Endodermal cell (in vitro differentiated cells): ENCODE measurements at places on chromosomes 3 and 15.
A peak's percentile ranks its signal among the peaks of the same experiment; 100 is the strongest.

- DNase-seq = no peak
These were observed 1074.8 kb upstream of the ALCAM start for GRCh38 chr3:104291878-104292277.

- DNase-seq = no peak
These were observed 458.5 kb upstream of the ARRDC4 start for GRCh38 chr15:97502038-97502437.

GRCh38 chr3:189286188-189286587 lies 114.4 kb downstream of the TPRG1 start:
- no peak for DNase-seq

- DNase-seq = no peak
These were observed 29.5 kb downstream of the GALNT15 start for GRCh38 chr3:16203671-16204629.

GRCh38 chr15:101001796-101002195 lies 82.6 kb downstream of the LRRK1 start:
- no peak for DNase-seq

DNA sequence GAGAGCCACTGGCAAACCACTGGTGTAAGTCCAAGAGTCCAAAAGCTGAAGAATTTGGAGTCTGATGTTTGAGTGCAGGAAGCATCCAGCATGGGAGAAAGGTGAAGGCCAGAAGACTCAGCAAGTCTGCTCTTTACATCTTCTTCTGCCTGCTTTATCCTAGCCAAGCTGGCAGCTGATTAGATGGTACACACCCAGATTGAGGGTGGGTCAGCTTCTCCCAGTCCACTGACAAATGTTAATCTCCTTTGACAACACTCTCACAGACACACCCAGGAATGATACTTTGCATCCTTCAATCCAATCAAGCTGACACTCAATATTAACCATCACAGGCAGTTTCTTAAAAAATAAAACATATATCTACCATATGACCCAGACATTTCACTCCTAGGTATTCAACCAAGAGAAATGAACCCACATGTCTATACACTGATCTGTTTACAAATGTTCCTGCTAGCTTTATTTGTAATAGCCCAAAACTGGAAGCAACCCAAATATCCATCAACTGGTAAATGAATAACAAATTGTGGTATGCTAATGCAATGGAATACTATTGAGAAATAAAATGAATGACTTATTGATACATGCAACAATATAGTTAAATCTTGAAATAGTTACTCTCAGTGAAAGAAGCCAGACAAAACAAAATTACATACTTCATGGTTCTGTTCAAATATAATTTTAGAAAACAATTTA lies 373.8 kb downstream of the ZNF385D start:
- peak; percentile 41 for DNase-seq

- peak; percentile 76 for DNase-seq
These were observed 3.7 kb downstream of the ISL2 start for GRCh38 chr15:76340198-76340802.

DNA sequence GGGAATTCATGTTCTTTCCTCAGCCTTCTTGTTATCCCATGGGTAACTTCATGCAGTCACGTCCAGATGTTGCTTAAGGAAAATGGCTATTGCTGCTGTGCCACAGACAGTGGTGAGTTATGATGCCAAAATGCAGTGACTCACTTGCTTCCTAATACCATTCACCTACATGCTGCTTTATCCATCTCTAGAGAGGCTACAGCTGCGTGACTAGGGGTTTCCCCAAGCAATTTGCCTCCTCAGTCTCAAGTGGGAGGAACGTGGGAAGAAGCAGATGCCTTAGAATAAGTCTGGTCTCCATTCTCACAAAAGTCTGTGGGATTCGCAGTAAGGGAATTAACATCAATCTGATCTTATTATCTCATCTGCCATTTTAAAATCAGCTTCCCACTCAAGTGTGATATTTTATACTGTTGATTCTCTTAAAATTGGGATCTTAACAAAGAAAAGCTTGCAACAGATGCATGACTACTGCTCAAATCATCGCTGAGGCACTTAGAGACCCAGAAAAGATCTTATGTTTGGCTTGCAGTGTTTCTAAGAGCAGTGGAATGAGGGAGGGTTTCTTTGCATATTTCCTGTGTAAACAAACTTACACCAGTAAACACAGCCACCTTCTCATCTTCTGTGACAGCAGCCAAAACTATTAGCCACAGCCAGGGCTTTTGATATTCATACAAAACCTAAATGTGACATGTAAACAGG lies 62.0 kb upstream of the ACP3 start:
- no peak for DNase-seq

GRCh38 chr3:11480663-11481298 lies 162.9 kb downstream of the VGLL4 start:
- peak; percentile 78 for DNase-seq
